ENCODE measurements at places on chromosomes 11 and 22.

GRCh38 chr11:1082346-1082727 is 7.7 kb downstream of the MUC2 start:
- peak; percentile 21 for DNase-seq

- DNase-seq: no peak
These were observed 33.1 kb upstream of the LRRC55 start for GRCh38 chr11:57148621-57149020.

- DNase-seq: no peak
These were observed 241.2 kb upstream of the NARS2 start for GRCh38 chr11:78815831-78816230.

DNA sequence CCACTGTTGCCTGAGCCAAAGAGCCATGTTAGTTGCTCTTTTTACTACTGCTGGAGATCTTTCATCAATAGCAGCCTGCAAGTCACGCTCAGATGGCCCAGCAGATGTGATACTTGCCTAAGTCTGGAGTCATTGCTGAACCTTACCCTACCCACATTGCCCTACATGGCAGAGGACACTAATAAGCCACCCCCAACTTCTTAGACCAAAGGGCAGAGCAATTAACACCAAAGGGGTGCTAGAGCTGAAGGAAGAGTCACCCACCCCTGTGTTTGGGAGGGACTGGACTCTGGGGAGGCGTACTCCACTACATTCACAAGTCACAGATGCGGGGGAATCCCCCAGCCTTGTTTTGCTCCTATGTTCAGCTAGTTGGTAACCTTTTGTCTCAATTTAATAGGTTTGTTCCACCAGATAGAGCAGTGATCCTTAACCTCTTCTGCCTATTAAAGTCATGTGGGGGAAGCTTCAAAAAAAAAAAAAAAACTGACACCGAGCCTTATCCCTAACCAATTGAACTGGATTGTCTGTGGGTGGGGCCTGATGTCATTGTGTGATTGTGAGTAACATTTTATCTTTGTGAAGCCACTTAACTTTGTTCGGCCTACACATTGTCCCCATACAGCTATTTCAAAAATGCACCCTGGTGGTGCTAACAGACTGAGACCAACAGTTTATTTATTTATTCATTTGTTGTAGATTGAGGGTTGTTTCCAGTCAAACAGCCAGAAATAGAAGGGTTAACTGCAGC is 13.1 kb downstream of the ADM start:
- no peak for DNase-seq

DNA sequence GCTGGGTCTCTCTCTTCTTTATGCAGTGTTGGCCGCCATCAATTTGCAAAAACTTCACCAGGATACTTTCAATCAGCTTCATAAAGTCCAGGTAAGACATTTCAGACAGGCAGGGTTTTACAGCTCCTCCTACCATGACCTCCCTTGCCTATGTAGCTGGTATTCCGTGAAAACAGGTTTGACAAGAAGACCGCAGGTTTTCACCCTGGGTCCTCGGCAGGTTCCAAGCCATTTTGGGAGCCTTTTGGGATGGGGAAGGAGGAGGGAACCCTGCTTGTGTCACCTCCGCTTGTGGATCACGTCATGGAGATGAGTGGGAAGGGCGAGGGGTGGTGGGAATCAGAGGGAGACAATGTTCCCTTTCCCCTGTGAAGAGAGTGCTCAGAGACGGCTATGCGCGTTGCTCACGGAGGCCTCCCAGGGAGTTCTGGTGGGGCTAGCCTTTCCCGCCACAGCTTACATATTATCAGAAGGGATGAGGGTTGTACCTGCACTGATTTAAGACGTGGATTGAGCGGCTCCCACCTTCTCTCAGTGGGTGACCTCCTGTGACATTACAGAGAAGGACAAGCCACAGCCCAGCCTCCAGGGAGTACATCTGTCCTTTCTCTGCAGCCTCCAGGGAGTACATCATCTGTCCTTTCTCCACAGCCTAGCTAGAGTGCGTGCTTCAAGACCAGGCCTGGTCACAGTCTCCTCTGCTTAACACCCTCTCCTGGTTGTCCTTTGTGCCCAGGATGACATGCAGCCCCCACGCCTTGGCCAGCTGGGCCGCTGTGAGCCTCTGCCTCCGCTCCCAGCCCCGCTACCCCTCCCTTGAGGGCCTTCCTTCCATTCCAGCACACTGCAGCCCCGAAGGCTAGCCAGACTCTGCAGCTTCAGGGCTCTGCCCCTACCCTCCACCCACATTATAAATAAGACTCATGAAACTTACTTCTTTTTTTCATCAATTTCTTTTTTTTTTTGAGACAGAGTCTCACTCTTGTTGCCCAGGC is 17.2 kb downstream of the GLB1L3 start:
- no peak for DNase-seq

- no peak for DNase-seq
These were observed 68.9 kb upstream of the CAPRIN1 start for GRCh38 chr11:33982661-33983060.

- DNase-seq: peak; percentile 2
These were observed 13.5 kb downstream of the MOB2 start for GRCh38 chr11:1473011-1473628.

DNA sequence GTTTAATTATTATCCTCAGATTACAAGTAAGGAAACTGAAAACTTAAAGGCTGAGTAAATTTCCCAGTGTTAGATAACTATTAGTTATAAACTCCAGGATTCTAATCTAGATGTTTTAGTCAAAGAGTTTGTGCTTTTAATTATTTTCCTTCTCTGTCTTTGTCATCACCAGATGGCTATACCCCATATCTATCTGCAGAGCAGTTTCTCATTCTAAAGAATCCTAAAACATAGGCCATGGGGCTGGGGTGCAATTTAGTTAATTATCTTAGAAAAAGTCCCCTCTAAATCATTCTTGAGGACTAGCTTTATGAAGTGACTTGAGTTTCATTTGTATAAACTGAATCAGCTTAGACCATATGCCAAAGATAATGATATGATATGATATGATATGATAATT is 556.3 kb upstream of the ANO5 start:
- no peak for DNase-seq

GRCh38 chr11:8256271-8257002 is 7.2 kb downstream of the LMO1 start:
- no peak for DNase-seq

DNA sequence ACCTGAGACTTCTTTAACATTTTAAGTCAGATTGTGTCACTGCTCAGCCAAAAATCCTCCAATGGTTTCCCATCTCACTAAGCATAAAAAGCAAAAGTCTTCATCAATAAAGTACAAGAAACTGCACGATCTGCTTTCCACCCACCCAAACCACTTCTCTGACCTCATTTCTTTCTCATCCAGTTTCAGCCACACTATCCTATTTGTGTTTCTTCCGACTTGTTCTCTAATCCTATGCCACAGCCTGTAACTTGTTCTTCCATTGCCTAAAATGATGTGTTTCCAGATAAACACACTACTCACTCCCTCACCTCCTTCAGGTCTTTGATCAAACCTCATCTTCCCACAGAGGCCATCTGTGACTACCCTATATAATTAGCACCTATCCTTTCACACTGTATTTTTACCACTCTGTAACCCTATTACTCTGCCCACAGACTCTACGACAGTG is 28.4 kb downstream of the ARHGAP32 start:
- no peak for DNase-seq

DNA sequence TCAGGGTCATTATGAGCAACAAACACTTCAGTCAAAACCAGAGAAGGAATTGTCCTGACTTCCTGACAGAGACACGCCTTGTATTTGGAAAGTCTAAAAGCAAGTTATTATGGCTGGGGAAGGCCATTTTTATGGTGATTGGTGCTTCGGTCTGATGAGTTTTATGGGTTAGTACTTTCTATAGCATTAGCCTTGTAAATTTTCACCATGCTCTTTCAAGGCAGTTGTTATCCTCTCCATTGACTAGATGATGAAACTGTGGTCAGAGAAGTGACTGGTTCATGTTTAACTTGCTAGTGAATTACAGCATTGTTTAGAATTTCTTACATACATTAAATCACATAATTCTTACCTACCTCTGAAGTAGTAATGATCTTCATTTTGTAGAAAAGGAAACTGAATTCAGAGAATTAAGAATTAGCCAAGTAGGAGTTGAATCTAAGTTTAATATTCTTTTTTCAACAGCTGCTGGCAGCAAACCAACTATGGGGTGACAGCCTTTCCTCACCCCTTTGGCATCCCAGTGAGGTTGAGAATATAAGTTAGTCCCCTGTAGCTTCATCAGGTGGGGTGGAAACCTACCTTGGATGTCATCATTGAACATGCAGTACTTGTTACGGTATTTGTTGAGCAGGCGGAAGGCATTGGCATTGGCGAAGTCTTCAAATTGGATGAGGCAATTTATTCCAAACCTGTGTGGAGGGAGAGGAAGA is 90.0 kb downstream of the CCDC81 start:
- no peak for DNase-seq

- DNase-seq: no peak
These were observed 8.7 kb upstream of the NXPE4 start for GRCh38 chr11:114604179-114604813.

DNA sequence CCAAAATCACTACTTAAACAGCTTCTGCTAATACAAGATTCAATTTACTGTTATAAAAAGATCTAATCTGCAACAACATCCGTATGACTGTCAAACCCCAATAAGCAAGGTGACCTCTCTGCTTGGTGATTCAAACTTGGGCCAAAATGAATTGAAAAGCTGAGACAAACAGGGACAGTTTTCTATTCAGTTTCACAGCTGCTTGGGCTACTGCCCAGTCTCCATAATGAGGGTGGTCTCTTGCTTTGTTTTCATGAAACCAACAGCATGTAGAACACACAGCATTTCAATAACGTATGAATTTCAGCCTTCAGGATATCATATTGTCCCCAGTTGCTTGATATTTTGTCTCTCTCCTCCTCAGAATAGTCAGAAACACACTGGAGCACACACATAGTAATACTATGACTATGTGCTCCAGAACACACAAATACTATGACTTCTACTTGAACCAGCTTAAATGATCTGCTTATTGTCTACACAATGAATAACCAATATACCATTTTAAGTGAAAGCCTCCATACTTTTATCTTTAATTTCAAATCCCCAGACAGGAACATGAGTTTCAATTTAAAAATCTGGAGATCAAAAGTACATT is 285.0 kb downstream of the TTC28 start:
- no peak for DNase-seq

GRCh38 chr11:112366012-112366411 is 105.4 kb upstream of the PLET1 start:
- no peak for DNase-seq

DNA sequence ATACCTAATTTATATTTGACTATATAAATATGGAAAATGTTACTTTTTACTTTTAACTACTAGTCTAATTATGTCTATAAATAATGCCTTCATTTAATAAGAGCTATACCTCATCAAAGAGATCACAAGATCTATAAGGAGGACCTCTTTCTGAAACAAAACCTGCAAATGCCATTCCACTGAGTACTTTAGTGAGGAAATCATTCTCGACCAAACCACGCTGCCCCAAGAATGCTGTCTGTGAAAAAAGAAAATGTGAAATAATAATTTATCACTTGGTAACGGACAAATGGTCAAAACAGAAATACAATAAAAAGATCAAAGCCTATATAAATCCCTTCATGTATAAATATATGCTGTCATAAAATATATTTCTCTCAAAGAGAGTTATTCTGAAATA is 301.7 kb downstream of the SBF2 start:
- DNase-seq: no peak

DNA sequence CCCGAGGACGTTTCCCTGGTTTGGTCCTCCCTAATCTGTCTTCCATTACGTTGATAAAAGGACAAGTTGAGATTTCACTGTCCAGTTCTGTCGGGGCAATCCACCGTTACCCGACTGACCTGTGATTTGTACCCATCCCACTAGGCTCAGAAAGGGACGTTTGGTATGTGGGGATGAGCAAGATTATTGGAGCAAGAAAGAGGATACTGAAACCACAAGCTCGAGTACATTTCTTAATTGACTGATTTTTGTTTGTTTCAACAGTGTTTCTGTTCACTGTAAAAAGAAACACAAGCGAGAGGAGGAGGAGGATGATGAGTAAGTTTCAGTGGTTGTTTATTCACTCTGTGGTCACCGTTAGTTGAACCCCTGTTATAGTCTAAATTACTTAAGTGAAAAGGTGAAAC is 969 bp downstream of the CCDC117 start:
- DNase-seq: no peak

GRCh38 chr11:128904656-128905344 is 13.6 kb downstream of the KCNJ5 start:
- DNase-seq: no peak

- peak; percentile 51 for DNase-seq
These were observed 43.8 kb upstream of the JAM3 start for GRCh38 chr11:134025082-134025429.

DNA sequence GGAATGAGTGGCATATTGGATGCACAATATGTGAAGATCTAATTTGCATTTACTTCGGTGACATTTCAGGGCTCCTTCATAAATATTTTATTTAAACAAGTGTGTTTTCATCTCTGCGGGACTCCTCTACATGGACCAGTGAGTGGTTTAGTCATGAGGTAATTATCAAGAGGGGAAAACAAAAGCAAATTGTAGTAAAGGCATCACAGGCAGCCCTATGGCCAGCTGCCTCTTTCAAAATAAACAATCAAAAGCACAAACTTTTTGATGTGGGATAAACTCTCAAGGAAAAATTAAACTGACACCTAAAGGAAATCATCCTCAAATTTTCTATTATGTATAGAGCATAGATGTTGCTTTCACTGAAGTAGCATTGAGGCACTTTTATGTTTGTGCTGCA is 6.0 kb downstream of the SYT9 start:
- no peak for DNase-seq

DNA sequence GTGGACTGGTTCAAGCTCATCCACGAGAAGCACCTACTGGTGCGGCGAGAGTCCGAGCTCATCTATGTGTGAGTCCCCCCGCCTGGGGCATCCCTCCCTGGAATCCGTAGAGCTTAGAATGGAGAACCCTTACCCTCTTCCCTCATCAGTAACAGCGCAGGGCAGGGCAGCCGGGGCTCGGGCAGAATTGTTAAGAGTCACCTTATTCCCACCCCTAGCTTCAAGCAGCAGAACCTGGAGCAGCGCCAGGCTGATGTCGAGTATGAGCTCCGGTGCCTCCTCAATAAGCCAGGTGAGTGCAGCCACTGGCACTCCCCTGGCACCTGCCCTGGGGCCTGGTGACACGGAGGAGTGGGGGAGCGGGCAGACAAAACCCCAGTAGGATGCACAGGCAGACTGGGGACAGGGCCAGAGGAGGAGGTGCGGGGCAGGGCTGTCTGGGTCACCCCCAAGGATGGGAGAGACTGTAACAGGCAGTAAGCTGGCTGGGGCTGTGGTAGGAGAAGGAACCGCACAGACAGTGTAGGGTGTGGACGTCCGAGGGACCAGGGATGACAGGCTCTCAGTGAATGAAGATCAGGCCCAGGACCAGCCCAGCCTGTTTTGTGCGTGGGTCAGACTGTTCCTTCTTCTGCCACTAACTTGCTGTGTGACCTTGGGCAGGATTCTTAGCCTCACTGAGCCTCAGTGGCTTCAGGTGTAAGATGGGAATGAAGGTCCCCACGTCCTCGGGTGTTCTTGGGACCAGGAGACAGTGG is 20.4 kb downstream of the C22orf23 start:
- no peak for DNase-seq

- DNase-seq: no peak
These were observed 4.9 kb downstream of the CRYAB start for GRCh38 chr11:111906680-111907079.

Data from posterior cingulate gyrus (tissue), 11 donors.